Naive thymus-derived CD4-positive, alpha-beta T cell (primary cell): ENCODE measurements at places on chromosomes 7 and 10.

GRCh38 chr7:154441811-154442210 is 389.6 kb downstream of the DPP6 start:
- DNase-seq, result no peak

DNA sequence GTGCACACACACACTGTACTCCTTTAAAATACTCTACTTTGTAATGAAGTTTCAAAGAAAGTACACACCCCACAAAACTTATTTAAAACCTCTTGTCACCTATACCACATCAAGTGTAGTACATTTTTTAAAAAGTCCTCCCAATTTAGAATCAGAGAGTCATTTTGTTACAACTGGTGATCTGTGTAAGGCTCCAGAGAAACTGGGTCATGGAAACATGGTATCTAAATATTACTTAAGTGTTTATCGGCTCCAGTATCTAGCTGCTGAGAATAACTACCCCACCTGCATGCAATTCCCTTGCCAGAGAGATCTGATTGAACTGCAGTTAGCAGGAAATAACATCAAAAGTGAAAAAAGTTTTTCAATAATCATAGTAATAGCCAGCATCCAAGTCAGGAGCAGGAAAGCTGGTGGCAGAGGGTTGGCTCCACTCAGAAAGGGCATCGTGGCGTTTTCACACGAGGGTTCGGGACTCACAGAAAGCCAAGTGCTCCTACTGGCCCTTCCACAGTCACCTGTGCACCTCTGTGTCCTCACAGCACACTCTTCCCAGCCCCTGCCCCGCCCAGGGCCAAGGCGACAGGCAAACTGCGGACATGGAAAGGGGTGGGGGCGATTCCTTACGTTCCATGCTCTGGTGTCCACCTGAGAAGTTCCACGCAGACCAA is 6.5 kb downstream of the RGS10 start:
- peak; percentile 37 for DNase-seq

- DNase-seq, result no peak
These were observed 1346.8 kb upstream of the CELF2 start for GRCh38 chr10:9670911-9671310.

DNA sequence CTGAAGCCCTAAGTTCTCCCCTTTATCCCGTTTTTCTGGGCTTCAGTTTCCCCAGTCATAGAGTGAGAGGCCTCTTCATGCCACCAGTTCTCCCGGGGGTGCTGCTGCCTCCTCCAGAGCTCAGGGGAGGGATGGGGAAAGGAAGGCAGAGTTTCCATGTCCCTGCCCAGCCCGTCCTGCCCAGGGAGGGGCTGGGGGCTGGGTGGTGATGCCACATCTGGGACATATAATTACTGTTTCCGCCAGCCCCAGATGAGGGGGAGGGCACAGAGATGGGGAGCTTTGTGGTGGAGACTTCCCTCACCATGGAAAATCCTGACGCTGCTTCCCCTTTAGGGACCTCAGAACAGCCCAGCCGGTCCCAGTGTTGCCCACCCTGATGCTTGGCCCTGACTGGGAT is 4.1 kb downstream of the AQP1 start:
- DNase-seq, result no peak

GRCh38 chr7:42460933-42461332 is 223.9 kb upstream of the GLI3 start:
- no peak for DNase-seq

DNA sequence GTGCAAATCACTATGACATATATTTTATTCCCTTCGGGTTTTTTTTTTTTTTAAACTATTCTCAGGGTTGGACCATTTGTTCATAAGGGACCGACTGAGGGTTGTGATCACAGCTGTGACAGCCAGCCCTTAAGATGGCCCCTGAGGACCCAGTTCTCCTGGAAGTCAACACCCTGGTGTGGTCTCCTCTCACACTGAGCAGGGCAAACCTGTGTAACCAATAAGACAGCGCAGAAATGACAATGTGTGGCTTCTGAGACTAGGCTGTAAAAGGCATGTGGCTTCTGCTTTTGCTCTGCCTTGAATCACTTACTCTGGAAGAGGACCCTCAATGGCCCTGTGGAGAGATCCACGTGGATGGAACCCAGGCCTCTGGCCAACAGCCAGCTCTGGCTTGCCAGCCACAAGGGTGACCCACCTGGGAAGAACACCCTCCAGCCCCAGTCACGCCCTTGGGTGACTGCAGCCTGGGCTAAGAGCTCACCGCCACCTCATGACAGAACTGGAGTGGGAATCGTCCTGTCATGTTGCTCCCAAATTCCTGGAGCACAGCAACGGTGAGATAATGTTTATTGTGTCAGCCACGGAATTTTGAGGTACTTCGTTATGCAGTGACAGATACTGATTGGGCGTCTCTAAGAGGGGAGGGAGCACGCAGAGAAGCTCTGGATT is 127.1 kb downstream of the CLEC2L start:
- DNase-seq, result no peak

- DNase-seq, result no peak
These were observed 44.2 kb upstream of the RNF148 start for GRCh38 chr7:122746948-122747347.

DNA sequence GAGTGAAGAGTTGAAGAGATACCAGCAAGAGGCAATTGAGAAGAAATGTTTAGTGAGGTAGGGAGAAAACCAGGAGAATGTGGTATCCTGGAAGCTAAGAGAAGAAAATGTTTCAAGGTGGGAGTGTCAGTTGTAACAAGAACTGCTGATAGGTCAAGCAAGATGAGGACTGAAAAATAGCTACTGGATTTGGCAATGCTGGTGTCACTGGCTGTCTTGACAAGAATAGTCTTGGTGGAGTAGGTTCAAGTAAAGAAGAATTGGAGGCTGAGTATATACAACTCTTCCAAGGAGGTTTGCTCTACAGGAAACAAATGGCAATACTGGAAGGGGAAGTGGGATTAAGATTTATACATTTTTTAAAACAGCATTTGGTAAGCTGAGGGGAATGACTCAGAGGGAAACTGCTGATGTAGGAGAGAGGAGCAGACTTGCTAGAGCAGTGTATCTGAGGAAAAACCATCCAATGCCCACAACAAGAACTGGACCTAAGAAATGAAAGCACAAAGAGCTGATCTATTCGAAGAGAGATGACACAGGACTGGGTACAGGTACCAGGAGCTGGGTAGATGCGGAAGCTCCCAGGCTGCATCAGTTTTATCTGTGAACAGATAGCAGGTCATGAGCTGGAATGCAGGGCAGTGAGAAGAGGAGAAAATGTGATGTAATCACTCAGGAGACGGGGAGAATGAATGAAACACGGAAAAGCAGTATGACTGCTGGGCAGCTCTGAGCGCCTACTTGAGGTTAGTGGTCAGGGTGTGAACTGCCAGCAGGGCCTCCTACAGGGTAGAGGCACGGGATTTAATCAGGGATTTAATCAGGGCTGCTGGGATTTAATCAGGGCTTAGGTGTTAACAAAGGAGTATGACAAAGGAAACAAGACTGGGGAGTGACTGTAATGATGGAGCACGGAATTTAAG is 34.5 kb downstream of the FAM25A start:
- no peak for DNase-seq

GRCh38 chr7:156429514-156429913 is 211.1 kb upstream of the RNF32 start:
- DNase-seq, result no peak

DNA sequence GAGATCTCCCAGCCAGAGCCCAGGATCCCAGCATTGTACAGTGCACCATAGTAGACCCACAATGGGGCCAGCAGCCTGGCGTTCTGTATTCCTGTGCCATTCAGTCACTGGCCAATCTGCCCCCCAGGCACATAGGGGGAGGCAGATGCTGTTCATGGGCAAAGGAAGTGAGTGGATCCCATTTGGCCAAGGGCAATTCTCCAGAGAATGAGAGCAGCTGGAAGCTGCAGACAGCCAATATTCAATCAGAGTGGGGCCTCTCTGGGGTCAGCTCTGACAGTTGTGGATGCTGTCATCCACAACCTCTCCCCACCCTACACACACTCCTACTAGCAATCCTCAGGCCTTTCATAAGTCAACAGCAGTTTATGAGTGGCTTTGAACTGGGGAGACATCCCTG is 17.5 kb downstream of the STEAP1B start:
- no peak for DNase-seq

GRCh38 chr10:124688386-124688785 is 55.8 kb downstream of the FAM53B start:
- DNase-seq, result no peak

DNA sequence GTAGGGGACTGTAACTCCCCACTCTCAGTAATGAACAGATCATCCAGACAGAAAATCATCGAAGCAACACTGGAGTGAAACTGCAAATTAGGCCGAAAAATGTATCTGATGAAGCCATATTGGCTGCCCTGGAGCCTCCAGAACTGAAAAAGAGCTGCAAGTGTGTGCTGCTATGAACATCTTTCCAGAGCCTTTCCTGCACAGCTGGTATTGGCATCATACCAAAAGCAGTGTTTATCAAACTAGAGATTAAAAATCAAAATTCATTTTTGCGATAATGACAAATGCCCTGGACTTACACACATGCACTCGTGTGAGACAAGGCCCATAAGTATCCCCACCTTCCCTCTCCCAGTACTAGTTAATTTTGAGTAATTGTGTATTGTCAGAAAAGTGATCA is 6.8 kb upstream of the CLDN12 start:
- DNase-seq, result no peak

DNA sequence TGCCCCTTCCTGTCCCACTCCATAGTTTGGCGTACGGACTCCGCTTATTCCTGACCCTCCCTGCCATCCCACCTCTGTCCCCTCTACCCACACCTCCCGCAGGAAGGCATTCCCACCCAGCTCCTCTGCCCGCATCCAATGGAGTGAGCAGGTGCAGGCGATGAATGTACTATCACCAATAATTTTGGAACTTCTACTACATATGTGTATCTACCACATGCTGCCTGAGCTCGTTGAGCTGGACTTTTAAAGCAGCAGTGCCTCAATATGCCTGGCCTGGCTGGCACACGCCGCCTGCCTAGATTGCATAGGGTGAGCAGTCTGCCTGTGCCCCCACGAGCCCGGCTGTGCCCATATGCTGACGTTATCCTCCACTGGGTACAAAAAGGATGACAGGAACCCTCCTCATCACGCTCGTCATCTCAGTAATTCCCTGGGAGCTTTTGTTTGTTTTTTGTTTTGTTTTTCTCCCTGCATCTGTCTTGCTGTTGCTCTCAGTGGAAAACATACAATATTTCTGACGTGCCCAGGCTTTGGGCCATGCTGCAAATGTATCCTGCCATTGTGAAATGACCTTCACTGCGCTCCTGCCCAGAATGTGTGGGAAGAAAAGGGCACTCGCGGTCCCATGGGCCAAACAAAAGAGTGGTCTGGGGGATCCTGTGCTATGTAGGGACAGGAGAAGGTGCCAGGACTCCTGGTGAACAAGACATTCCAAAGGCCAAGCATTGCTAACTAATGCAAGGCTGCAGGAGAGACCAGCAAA is 302.8 kb downstream of the PTPRN2 start:
- DNase-seq, result no peak

DNA sequence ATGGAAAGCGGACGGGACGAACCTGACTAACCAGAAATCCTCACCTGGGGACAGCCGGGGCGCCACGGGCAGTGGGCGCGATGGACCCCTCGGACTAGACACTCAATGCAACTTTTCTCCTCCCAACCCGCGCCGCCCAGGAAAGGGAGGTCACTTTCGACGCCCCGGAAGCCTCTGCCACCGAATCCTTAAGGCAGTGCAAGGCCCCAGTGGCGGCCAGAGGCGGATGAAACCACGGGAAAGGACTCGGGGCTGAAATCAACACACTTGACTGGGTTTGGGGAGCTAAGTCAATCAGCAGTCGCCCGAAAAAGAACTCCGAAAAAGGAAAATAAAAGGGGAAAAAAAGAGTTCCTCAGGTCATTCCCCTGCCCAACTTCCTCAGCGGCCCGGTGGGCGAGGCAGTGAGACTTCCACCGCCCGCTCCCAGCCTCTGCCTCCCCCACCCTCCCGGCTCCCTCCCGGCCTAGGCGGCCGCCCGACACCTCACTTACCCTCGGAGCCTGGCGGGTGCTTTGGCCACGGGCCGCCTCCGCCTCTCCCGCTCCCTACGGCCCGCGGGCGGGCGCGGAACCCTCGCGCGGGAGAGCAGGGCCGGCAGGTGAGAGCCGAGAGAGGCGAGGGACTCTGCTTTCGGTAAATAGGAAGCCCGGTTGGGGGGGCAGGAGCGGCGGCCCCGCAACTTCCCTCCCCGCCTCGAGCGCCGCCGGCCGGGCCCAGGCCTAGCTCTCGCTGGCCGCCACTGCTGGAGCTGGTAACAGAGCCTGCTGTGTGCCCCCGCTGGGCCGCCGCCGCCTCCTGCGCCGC is 518 bp downstream of the WAPL start:
- no peak for DNase-seq

GRCh38 chr10:47111329-47111862 is 188.6 kb upstream of the GDF10 start:
- DNase-seq, result no peak
